Uterus (tissue), 4 donors: ENCODE measurements at places on chromosomes 12 and 14. TPM values are rescaled to one million over a fixed set of nuclear protein-coding genes. Genes with fewer than 3 reads are reported as not detected.

The TTC8 gene
- total RNA-seq, result 20.9 TPM

The KLRB1 gene
- total RNA-seq, result 0.41 TPM

The GZMH gene
- 2.3 TPM for total RNA-seq

The MUCL1 gene
- not detected for total RNA-seq

The KRT77 gene
- total RNA-seq, result not detected

The A2M gene
- total RNA-seq, result 1,063 TPM

The DAAM1 gene
- 72.7 TPM for total RNA-seq

The CCDC60 gene
- not detected for total RNA-seq

The C12orf60 gene
- 0.79 TPM for total RNA-seq

The SDR39U1 gene
- 87.5 TPM for total RNA-seq

The OR4K13 gene
- total RNA-seq, result not detected

The GABARAPL1 gene
- 42.9 TPM for total RNA-seq

The STRAP gene
- total RNA-seq, result 43.8 TPM
